ENCODE measurements at places on chromosomes 5 and 9.

- DNase-seq, result no peak
These were observed 146.4 kb downstream of the SGCD start for GRCh38 chr5:156473269-156473908.

- no peak for DNase-seq
These were observed 249.1 kb upstream of the ADCY2 start for GRCh38 chr5:7146886-7147285.

DNA sequence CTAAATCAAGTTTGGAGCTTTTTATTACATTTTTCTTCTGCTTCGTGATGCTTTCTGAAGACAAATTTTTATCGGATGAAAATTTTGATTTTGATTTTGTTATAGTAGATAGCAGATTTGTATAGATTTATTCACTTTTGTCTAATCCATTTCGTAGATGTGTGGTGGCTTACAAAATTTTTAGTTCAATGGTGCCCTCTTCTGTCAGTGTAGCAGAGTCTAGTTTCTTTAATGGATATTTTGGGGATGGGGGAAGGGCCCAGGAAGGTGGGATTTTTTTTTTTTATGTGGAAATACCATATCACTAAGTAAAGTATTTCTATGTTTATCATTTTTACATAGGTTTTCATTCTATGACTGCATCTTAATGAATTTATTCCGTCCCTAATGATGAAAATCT is 259.9 kb upstream of the TARS1 start:
- no peak for DNase-seq

GRCh38 chr9:84620338-84620737 is 49.2 kb upstream of the NTRK2 start:
- DNase-seq, result no peak

GRCh38 chr5:112555197-112555596 is 136.1 kb upstream of the EPB41L4A start:
- DNase-seq, result no peak
